ENCODE measurements at places on chromosomes 5 and 9.

- DNase-seq: no peak
These were observed 174.5 kb downstream of the FGF18 start for GRCh38 chr5:171593976-171594375.

DNA sequence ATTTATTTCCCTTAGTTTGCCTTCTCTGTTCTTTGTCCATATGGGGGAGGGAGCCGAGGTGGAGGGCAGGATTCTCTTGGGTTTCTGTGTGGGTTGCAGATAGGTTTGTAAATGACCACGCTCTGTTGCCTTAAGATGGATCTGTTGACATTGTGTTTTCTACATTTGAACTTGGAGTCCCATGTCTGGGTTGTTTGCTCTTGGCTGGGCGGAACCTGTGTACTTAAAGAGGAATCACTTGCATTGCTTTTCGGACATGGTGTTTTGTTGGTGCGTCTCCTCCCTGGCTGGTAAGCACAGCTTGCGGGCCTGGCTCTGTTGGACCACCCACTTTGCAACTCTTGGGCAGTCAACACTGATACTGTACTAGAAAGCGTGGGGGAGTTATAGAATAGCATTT is 45.9 kb downstream of the EHMT1 start:
- DNase-seq: no peak

DNA sequence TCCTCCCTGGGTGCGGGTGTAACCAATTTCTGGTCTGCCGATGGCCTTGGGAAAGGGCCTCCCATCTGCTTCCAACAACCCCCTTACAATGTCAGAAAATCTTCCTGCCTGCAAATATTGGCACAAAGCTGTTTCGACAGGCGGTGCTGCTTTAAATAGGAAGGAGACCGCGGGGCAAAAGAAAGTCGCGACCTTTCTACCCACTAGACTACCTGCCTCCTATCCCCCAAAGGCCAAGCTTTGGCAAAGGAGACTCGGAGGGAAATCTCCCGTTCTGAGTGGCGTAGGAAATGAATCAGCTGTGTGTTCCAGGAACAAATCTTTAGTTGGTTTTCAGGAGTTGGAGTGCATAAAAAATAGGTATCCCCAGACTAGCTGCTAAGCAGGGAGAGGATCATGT is 36.8 kb upstream of the NFIB start:
- no peak for DNase-seq

DNA sequence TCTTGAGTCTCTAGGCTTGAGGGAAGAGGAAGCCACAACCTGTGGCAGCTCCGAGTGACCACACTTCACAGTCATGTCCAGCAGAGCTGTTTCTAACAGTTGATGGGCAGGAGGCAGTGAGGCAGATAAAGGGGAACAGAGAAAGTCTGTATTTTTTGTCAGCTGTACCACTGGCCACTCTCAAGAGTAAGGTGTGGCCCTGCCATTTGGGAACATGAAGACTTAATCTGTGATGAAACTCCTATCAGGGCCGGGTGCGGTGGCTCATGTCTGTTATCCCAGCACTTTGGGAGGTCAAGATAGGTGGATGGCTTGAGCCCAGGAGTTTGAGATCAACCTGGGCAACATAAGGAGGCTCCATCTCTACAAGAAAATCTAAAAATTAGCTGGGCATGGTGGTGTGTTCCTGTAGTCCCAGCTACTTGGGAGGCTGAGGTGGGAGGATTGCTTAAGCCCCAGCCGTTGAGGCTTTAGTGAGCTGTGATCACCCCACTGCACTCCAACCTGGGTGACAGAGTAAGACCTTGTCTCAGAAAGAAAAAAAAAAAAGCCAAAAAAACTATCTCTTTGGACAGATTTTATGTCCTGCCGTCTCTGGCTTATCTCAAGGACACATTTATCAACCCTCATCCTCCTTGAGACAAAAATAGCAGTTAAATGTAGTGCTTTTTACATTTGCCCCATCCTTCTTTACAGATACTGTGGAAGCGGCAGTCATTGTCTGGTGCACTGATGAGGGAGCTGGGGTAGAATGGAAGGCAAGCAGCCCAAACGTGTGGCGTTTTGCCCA is 11.9 kb upstream of the COL15A1 start:
- no peak for DNase-seq

All from stimulated activated CD8-positive, alpha-beta memory T cell treated with anti-CD3 and anti-CD28 coated beads, Interleukin-2, amount 100 ng/mL, for 48 hours (primary cell).